Fibroblast of skin of left quadriceps (primary cell): ENCODE measurements at places on chromosomes 1 and 21.

DNA sequence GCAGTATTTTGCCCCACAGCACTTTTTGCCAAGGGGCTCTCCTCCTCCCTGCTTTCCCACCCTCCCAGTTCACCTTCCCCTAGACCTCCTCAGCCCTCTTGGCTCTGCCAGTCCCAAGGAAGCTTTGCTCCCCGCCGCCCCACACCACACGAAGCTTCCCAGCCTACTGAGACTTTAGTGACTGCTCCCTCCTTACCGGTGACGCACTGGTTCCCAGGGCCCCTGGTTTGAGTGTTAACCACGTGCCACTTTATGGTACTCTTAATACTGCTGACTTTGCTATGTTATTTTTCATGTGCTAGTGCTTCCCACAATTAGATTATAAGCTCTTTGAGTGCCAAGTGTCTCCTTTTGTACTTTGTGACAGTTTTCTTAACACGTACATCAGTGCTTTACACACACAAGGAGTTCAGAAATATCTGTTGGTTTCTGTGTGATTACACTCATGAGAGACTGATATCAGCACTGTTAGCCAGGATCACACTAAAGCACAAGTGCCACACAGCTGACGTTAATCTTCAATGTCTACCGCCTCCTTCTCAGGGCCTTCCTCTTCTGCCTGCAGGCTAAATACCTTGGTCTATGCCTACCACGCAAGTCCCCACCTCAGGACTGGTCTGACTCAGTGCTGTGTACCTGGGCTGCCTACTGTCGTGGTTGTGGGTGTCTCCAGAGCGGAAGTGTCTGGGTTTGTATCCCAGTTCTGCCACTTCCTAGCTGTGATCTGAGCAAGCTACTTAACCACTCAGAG is 61.0 kb downstream of the DNTTIP2 start:
- no peak for DNase-seq

DNA sequence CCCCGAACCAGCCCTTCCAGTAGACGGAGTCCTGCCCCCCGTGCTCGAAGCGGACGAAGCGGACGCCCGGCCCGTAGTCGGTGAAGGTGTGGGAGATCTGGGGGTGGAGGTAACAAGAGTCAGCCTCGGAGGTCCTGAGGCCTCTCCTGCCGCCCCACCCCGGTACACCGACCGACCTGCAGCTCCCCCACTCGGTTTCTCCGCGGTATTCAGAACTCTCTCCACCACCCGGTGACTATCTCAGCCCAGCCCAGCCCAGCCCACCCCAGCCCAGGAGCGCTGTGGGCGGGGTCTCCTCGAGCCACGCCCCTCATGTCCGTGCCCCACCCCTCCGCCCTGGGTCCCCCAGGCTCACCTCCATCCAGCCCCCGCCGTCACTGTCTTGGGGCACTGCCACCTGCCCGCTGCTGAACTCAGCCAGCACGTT is 5.5 kb downstream of the FBXO2 start:
- no peak for DNase-seq

- no peak for DNase-seq
These were observed 158.6 kb downstream of the PGBD5 start for GRCh38 chr1:230267338-230268065.

DNA sequence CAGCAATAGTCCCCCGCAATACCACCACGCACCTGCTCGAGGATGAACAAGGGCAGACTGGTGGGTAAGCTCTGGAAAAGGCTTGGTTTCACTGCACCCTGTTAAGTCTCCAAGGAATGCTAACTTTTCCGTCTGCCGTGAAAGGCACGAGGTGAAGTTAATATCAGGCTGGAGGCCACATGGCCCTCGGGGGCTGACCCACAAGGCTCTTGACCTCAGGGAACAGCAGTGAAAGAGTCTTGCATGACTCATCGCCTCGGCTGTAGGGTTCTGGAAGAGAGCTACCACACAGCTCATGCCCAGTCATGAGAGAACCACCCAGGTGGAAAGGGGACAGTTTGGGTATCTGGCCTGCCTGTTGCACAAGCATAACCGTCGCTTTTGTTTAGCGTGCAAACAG is 24.7 kb downstream of the SCCPDH start:
- DNase-seq, result no peak

GRCh38 chr1:168980656-168981055 is 125.8 kb upstream of the ATP1B1 start:
- no peak for DNase-seq

DNA sequence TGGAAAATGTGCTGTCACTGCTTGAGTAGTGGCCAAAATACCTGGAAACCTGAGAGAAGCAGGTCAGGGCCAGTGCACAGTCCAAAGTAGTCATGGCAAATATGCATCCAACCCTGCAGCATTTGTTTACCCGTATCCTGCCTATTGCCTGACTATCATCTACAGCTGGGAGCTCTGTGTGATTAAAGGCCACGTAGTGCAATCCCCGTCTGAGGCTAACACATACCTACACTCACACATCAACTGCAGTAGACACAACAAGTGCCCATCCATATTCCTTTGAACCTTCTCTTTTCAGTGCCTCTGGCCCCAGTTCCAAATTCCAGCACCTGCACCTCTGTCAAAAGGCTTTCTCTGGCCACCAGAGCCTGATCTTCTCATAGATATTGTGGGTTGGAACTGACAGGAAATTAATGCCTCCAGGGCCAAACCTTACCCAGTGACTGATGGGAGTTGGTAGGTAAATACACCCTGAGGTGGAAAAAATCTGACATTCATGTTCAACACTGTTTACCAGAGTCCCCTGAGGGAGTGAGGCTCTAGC is 383.0 kb downstream of the SETD4 start:
- no peak for DNase-seq

DNA sequence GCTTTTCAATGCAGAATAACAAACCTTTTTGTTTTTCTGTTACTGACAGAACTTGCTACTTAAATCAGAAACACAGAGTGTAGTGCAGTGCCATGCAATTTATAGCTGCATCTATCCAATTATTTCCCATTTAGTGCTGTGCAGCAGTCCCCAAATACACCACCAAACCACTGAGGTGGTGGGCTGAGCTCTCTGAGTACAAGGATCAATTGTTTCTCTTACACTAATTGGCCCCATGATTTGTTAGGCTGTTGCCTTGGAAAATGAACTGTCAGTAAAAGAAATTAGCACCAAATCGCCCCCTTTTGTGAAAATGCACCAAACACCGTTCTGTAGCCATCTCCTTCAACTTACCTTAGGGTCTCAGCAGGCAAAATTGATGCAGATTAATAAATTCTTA is 118.9 kb upstream of the C8B start:
- no peak for DNase-seq

GRCh38 chr1:74245168-74245772 is 10.1 kb downstream of the TNNI3K start:
- DNase-seq, result no peak

DNA sequence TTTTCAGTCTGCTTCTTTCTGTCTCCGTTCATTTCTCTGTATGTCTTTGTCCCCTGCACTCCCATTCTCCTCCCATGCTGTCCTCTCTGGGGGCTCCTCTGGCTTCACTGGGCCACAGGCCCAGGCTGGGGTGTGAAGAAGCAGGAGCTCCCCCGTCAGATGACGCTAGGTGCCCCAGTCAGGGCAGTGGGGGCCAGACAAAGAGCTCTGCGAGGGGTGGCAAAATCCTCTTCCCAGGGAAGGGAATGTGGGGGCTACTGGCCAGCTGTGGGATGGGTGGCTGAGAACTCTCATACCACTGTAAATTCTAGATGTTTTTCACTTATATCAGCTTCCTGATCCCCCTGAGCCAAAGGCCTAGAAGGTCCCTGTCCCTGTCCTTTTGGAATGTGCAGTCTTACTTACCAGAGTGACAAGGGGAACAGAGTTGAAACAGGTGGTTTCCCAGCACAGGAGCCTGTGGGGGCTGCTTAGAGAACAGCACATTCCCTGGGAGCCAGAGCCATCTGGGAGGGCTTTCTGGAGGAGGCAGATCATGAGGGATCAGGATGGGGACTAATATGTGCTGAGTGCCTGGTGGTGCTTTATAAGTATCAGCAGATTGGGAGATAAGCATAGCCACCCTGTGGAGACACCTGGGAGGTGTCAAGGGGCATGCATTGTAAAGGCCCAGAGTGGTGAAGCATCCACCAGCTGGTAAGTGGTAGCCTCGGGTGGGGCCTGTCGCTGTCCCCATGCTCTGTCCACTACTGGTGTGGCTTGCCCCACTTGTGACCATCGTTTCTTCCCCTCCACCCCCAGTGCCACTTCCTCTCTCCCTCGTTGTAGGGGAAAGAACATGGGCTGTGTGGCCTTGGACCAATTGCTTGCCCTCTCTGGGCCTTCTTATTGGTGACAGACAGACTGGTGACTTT is 10.1 kb upstream of the PADI1 start:
- DNase-seq, result no peak

GRCh38 chr1:230243583-230244353 is 176.7 kb downstream of the GALNT2 start:
- no peak for DNase-seq

DNA sequence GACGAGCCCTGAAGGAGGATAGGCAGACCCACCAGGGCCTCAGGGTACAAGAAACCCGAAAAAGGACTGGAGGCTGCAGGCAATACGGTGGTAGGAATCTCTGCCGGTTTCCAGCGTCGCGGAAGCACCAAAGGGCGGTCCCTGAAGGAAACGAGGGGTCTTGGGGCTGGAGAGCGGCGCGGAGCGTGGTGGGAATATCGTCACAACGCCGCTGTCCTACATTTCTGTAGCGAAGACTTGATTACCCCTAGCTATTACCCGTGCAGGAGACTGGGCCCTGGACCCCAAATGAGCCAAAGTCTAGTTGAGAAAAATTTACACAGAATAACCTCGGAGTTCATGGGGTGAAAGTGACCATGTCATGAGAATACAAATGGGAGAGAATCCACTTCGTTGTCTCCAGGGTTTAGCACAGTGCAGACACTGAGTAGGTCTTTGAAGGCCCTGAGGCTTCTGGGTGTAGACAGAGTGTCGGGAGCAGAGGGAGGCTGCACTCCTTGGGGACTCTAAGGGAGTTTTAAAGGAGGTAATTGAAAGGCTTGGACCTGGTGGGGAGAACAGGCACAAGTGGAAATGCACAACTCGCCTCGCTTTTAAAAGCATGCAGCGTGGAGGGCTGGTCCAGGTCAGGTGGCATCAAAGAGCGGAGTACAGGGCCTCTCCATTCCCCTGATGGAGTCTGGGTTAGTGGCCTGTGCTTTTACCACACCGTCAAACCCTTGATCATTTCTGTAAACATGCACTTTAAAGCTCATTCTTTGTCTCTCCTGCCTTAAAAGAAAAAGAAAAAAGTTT is 1.5 kb downstream of the ATP1A1 start:
- no peak for DNase-seq

- no peak for DNase-seq
These were observed 64.7 kb downstream of the GORAB start for GRCh38 chr1:170596701-170597100.

DNA sequence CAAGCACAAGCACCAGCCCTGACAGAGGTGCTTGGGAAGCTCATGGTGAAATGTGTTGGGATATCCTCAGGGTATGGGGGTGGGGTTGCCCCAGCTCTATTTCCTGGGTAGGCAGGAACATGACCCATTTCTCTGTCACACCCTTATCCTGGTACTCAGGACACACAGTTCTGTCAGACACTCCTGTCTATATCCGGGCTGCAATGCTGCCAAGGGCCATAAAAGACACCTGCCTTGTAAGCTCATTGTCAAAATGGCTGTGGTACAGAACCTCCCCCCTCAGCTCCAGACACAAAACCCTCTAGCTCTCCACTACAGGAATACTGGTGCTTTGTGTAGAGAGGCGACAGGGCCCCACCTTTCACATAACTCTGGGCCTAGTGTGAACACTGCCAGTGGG is 636.7 kb downstream of the PLA2G4A start:
- no peak for DNase-seq

DNA sequence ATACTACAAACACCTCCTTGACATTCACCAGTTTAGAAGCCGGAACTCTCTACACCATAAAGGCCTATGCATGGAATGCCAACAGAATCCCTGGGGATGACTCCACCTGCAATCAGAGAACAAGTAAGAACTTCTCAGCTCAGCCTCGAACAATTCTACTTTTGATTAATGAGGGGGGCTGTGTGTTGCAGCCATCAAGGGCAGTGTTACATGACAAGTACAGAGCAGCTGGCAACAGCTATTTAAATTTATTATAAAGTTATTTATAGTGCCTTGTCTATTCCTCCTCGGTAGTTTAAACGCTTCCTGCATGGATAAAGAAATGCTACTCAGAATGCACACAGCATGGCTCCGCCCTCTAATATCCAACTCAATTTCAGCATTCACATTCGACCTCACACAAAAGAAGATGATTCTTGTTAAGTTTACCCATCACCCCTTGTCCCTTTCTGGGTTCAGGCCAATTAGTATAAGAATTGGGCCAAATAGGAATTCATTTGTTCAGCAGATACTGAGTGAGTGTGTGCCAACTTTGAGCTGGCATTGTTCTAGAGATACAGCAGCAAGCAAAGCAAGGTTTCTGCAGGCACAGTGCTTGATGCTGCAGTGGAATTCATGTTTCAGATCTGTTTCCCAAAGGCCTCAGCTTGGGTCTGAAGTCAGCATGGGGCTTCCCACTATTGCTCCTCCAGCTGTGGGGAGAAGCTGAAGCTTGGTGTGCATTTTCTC is 6.4 kb downstream of the FNDC7 start:
- no peak for DNase-seq

GRCh38 chr1:4010284-4010683 is 110.2 kb upstream of the C1orf174 start:
- DNase-seq, result no peak

DNA sequence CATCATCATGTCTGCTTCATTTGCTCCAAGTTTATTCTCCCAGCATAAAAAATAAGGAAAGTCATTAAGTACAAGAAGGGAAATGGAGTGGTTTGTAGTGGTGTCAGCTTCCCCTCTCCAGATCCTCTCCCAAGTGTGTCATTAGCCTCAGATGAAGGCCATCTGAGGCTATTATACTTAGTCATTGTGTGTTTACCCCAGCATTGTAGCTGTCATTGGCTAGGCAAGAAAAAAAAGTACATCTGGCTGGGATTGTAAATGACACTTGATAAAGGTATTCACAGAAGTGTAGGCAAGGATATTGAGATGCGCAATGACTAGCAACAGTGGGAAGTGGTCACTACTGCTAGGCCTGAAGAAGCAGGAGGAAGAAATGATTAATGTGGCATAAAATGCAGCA is 316.9 kb upstream of the SGIP1 start:
- peak; percentile 44 for DNase-seq

- no peak for DNase-seq
These were observed 6.1 kb upstream of the S100A2 start for GRCh38 chr1:153571706-153572105.
